ENCODE measurements at places on chromosomes 13 and 19.

GRCh38 chr19:41863209-41863931 lies 3.3 kb downstream of the RPS19 start:
- no peak for DNase-seq

DNA sequence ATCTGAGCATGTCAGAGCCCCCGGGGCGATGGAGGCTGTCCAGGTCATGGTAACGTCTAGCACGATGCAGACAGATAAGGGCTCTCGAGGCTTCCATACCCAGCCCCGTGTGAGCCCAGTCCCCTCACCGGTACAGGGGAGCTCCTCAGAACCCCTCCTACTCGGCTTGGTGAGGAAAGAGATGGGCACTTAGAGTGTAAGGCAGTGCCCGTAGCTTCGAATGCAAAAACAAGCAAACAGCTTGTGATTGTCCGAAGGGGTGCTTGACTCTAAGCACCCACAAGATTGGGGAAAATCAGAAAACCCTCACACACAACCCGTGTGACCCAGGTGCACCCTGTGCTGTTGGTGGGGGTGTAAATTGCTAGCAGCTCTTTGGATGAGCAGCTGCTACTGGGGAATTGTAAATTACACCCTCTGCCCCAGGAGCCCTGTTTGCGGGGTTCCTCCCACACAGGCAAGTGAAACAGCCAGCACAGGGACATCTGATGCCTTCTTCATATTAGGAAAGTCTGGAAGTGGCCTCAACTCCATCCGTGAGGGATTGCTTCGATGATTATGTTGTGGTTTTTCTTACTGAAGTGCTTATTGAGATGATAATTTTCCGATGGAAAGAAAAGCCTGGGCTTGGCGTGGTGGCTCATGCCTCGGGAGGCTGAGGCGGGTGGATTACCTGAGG lies 918 bp upstream of the PSPN start:
- DNase-seq = no peak

DNA sequence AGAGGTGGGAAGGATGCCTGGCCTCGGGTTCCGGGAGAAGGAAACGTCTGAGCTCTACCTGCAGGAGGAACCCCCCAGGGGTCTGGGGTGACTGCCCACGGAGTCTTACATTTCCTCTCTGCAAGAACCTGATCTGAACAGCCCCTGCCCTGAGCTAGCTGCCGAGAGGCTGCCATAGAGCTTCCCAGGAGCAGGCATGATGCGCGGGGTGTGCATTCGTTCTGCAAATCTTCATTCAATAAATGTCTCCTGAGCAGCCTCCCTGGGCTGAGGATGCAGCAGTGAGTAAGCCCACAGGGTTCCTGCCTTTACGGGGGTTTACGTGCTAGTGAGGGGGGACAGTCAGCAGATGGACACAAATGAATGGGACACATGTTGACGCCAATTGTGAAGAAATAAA lies 1.5 kb upstream of the SHISA7 start:
- DNase-seq = no peak

DNA sequence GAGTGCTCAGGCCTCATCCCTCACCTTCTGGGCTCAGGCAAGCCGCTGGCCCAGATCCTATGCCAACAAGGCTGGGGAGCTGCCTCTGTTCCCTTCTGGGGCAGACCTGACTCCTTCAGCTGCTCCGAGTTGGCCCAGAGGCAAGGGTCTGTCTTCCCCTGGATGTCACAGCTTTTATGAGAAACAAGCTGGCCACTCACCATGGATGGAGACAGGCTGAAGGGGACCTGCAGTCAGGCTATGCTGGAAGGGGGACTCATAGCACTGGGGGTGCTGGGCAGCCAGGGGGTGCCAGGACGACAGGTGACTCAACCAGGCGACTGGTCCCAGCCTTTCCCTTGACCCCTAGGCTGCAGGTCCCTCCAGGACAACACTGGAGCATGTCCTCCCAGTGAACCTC lies 52.4 kb upstream of the C1QTNF9B start:
- no peak for DNase-seq

- DNase-seq = no peak
These were observed 4.7 kb upstream of the ZNF606 start for GRCh38 chr19:58007285-58007684.

DNA sequence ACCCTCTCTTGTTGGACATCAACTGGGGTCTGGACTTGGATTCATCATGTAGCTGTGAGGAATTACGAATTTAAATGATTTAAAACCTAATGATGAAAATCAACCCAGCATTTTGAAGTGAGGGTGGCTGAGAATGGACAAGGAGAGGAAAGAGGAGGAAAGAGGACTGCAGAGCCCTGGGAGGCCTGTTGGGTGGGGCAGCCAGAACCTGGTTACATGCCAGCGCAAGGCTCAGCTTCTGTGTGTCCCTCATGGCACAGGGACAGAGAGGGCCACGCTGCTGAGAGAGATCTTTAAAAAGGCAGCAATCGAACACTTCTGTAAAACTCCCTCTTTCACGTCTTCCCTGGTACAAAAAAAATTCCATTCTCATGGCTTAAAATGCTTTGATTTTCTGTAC lies 292.7 kb downstream of the MYO16 start:
- DNase-seq = no peak

DNA sequence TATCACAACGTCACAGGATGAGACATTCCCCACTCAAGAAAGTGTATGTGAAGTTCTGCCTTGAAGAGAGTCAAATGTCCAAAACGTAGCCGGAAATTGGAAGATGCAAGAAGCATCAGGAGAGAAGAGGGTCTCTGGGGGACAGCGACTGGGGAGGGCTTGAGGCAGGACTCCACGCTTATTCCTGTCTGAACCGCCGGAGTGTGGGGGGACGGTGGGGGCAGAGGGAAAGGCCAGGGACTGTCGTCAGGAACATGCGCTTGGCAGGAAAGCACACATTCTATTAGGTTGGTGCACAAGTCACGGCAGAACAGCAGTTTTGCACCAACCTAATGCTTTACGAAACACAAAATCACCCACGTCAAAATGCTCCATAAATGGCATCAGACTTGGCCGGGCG lies 95.3 kb upstream of the TM9SF2 start:
- DNase-seq = no peak

DNA sequence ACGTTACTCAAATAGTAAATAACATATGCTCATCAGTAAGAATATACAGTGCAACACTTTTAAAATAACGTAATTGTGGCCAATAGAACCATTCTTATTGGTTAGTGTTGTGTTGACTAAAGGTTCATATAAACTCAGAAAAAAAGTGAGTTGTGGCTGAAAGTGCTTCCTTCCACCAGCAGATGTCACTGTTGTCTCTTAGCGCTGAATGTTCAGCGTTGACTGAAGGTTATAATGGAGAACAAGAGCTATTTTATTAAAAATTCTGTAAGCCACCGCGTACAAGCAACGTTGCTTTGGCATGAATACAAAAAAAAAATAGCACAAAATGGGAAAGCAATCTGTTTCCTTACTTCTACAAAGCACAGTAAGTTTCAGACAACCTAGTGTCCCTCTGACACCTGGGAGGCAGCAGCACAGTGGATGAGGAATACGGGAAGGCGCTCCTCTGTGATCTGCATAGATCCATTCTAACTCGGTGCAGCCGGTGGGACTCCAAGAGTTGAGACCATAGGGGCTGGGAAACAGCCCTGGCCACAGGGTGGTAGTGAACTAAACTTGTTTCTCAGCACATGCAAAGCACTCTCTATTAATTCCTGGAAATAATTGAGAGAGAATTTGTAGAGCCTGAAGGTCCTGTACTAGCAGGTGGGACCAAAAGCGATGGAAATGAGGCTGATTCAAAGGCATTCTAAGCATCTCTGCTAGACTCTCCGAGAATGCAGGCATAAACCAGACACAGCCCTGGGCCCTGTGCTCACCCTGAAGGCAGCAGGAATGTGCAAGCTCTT lies 23.9 kb upstream of the OXGR1 start:
- DNase-seq = no peak

GRCh38 chr13:34257966-34258365 lies 440.0 kb downstream of the RFC3 start:
- DNase-seq = no peak

DNA sequence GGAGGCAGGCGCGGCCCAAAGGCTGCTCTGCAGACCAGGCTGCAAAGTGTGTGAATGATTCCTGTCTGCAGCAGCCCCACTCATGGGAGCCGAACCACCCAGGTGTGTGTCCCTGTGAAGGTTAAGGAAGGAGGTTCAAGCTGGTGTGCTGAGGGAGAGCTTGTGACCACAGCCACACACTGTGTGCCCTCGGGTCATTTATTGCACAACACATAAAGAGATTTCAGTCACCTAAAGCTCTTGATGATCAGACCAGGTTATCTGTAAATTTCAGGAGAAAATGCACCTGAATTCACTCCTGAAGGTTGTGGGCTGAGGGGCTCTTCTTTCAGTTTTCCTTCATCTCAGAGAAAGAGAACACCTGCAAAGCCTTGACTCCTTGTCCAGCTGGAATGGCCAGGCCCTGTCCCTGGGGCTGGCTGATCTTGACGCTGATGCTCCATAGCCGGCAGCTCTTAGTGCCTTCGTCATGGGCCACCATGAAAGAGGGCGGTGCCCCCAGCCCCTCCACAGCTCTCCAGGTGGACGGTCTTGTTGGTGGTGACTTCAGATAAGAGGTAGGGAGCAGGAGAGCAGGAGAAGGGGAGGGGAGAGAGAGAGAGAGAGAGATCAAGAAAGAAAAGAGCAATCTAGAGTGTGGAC lies 110.8 kb upstream of the C1QTNF9B start:
- no peak for DNase-seq

DNA sequence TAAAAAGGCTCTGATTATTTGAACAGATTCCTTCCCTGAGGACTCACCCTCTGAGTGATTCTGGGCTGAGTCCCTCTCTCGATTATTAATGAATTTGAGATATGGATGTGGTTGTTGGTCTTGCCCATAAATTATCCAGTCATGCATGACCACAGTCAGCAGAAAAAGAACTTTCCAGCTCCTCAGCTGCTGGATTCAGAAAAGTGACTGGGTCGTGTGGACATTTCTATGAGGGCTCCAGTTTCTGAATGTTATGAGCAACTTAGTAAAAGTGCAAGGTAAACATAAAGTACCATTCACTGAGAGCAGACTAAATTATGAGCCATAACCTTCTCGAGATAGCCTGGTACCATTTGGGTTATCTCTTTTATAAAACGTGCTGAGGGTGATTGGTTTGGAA lies 100.1 kb upstream of the CLDN10 start:
- DNase-seq = no peak

- DNase-seq = no peak
These were observed 338.0 kb downstream of the ENOX1 start for GRCh38 chr13:43448605-43449336.

DNA sequence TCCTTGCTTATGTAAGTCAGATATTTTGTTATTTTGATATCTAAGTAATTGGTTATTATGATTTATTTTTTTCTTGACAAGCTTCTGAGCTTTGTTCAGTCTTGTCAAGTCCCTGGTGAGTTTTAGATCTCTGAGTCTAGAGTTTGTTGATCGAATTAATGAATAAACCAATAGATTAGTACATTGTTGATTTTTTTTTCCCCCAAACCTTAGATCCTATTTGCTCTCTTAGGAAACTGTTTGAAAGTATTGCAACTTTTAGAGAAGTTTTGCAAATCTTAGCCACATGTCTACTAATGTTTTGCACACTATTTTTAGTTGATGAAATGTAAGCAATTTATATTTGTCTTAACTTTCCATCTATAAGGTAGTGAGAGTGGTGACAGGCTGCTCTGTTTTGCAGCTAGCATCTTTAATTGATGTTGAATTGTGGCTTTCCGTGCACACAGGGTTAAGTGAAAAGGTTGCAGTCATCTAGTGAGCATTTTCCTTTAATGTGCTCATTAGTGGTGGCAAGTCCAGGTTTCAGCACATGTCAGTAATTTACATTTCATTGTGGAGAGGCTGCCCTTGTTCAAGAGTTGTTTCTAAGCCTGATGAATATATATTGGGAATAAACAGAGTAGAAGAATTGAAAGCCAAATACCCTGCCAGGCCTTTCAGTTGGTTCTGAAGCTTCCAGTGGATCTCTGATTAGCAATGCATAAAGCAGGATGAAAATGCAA lies 86.3 kb downstream of the PCCA start:
- no peak for DNase-seq

- DNase-seq = no peak
These were observed 1562.9 kb upstream of the PRR20A start for GRCh38 chr13:55577847-55578210.

DNA sequence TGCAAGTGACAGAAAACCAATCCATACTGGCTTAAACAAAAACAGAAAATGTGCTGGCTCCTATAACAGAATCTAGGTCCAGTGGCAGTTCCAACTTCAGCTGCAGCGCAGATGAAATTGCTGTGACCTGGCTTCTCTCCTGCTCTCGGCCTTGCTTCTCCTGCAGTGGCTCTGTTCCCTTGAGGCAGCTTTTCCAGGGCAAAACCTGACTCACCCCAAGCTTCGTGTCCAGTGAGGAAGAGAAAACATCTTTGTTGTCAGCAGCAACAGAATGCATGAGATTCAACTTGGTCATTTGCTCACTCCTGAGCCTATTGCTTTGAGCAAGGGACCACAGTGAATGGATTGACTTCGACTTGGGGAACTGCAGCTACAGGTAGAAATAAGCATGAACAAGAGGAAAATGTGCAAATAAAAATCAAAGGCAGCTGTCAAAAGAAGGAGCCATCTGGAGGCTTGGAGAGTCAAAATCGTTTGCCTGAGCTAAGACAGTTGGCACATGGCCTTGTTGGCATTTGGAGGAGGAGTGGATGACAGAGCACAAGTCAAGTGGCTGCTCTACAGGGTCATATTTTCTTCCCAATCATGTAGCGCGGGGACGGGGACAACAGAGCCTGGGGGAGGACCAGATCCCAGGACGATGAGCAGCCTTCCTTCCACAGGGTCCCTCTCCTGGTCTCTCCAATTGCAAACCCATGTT lies 523.4 kb downstream of the FGF9 start:
- DNase-seq = no peak

DNA sequence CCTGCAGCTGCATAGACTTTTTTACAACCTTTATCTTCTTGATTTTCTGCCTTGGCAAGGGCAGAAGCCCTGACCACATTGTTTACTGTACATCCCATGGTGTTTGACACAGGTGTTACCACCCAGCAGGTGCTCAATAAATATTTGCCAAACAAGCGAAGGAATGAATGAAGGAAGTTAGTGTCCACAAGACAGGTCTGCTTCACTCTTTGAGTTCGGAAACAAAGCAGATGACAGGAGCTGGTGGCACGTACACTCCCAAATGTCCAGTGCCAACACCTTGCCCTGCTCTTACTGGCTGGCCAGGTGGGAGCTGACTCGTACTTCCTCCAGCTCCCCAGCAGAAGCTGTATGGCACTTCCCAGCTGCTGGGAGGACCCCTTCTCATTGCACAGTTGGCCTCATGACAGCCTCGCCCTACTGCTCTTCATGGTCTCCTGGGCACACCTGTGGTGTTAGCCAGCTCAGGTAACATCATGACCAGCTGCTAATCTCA lies 22.0 kb upstream of the MUC16 start:
- DNase-seq = no peak

- DNase-seq = peak; percentile 10
These were observed 42.1 kb downstream of the NAA16 start for GRCh38 chr13:41352935-41353840.

GRCh38 chr19:48633148-48634035 lies 3.8 kb downstream of the DBP start:
- no peak for DNase-seq

- no peak for DNase-seq
These were observed 2.7 kb downstream of the C2CD4C start for GRCh38 chr19:406135-406781.

- no peak for DNase-seq
These were observed at the start of gene DGKH for GRCh38 chr13:42048342-42048683. TSS of gene DGKH (plus strand) at chr13:42048648. CDS start at chr13:42048774, 126 bp downstream.

Data from stimulated activated CD4-positive, alpha-beta T cell treated with anti-CD3 and anti-CD28 coated beads, TNF-alpha, amount 100 ng/mL, for 48 hours (primary cell).